NAMALWA (cell line): ENCODE measurements at places on chromosomes 3 and 15.
A peak's percentile ranks its signal among the peaks of the same experiment; 100 is the strongest.

- DNase-seq = no peak
Measured at GRCh38 chr3:171774521-171774920, 35.8 kb downstream of the PLD1 start.

GRCh38 chr15:61996056-61996635 lies 64.1 kb downstream of the VPS13C start:
- no peak for DNase-seq

DNA sequence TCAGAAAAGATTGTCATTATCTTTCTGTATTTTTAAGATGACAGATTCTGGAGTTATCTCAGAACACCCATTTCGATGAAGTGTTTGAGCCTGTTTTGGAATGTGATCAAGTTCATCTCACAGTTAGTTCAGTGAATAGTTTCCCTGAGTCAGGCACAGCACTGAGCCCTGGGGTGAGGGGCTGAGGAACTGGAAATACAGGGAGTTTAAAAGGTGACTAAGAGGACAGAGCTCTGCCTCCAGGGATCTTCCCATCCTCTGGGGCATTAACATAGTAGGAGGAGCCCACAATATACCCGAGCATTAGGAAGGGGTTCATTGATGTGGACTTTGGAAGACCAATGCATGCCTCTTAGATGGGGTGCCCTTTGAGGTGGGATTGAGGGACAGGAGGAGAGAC lies 355.1 kb downstream of the CLSTN2 start:
- no peak for DNase-seq

DNA sequence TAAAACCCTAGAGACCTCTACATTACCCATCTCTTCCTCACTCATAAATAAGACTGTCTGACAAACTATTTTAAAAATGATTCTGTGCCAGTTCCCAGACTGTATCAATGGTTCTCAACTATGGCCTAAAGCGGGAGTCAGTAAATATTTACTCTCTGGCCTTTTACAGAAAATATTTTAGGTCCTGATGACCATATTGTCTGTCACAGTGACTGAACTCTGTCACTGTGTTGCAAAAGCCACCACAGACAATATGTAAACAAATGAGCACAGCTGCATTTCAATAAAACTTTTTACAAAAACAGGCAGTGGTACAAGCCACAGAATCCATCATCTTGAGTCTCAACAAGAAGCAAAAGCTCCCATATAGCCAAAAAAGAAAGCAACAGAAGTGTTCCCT lies 45.4 kb downstream of the PLOD2 start:
- no peak for DNase-seq

GRCh38 chr15:63244399-63244798 lies 33.0 kb upstream of the APH1B start:
- no peak for DNase-seq

DNA sequence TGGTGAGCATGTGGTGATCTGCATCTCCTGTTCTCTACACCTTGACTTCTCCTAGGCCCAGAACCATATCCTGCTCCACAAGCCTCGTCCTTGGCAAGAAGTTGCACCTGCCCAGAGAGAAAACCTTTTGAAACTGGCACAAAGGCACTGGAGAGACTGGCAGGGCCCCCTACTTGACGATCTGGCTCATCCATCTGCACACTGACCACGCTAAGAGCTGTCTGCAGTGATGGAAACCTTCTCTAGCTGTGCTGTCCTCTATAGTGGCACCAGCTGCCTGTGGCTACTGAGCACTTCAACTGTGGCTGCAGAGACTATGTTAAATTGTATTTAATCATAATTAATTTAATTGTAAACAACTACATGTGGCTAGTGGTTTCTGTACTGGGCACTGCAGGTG lies 26.2 kb upstream of the SRP14 start:
- DNase-seq = no peak

DNA sequence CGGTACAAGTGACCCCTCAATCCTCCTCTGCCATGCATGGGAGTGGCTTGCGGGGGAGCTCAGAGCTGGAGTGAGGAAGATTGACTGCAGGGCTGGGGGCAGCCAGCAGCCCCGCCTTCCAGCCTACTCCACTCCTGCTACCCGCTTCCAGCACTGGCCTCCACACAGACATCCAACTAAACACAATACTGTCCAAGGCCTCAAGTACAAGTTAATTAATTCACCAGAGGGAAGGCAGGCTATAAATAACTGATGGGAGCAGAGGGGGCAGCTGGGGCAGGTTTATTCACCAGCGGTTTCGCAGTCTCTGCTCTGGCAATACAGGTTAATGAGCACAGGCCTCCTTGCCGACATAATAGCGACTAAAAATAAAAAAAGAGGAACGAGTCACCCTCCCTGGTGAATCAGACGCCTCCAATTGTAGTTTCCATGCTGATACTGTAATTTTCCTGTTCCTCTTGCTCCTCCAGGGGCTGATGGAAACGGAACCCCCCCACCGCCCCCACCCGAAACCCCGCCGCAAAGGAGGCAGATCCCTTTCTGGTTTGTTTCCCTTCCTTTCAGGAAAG lies 166.4 kb upstream of the TLE3 start:
- DNase-seq = peak; percentile 17

DNA sequence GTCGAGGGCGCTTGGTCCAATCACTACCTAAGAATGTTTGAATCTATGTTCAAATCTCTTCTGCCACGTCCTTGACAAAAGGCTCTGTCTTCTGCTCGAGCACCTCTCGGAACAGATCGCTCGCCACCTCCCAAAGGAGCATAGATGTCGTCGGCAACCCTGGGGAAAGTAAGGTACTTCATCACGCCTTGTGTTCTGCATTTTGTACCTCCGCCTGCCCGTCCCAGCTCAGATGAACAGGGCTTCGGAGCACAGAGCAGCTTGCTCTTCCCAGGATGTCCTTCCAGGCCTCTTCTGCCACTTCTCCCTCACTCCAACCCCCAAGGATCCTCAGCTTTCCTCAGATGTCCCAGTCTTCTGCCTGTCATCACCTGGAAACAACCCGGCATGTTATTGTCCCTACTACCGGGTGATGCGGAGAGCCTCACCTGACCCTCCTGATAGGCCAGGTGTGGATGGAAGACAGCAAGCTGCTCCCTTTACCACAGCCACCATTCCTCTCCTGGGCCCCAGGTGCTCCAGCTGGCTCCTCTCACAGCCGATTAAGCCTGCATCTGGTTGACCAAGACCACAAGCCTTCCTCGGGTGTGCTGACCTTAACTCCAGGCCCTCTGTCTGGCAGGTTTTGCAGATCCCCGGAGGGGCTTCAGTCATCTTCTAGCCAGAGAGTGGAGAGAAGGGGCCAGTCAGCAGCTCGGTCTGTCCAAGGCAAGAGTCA lies 270.5 kb downstream of the FAM43A start:
- DNase-seq = no peak

- DNase-seq = peak; percentile 9
Measured at GRCh38 chr15:88725305-88726210, 77.7 kb upstream of the ACAN start.

- DNase-seq = no peak
Measured at GRCh38 chr3:35224565-35225295, 414.6 kb upstream of the ARPP21 start.

DNA sequence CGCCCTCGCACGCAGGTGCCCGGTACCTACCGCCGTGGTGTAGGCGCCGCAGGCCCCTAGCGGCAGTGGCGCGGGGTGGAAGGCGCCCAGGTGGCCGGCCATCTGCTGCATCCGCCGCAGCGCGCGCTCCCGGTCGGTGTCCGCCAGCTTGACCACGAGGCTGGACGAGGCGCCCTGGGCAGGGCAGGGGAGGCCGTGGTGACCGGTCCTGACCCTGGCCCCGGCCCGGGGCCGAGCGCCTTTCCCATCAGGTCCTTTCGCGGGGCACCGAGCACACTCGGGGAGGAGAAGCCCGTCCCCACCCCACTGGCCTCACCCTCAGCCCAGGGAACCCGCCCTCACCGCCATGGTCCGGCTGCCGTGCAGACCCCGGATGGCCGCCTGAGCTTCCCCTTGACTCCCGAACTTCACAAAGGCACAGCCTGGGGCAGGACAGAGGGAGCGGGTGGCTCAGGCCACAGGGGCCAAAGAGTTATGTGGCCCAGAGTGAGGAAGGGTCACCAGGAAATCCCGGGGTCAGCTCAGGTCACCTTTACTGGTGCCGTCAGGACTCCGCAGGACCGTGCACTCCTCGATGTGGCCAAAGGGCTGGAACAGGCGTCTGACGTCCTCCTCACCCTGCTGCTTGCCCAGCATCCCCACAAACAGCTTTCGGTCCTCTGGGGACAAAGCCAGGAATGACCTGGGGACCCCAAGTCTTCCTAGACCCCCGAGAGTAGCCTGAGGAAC lies 17.4 kb upstream of the PARP6 start:
- DNase-seq = no peak
